Common myeloid progenitor, CD34-positive (primary cell): ENCODE measurements at places on chromosomes 16 and 17.

DNA sequence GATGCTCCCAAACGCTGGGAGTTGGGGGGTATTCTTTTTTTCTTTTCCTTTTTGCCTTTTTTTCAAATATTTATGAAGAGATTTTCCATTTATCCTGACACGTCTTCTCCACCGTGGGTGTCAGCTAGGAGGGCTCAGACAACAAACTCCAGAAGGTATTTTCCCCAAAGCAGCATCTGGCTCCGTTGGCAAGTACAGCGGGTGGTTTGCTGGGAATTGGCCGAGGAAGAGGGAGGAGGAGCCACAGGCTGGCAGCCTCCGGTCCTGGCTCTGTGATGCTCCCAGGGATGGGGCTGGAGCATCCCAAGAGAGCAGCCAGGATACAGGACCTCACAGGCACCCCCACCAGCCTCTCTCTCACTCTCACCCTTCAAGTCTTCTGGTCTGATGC is 10.9 kb upstream of the CACNG4 start:
- DNase-seq, result no peak

- no peak for DNase-seq
These were observed 49.6 kb upstream of the AMZ2 start for GRCh38 chr17:68197997-68198930.

DNA sequence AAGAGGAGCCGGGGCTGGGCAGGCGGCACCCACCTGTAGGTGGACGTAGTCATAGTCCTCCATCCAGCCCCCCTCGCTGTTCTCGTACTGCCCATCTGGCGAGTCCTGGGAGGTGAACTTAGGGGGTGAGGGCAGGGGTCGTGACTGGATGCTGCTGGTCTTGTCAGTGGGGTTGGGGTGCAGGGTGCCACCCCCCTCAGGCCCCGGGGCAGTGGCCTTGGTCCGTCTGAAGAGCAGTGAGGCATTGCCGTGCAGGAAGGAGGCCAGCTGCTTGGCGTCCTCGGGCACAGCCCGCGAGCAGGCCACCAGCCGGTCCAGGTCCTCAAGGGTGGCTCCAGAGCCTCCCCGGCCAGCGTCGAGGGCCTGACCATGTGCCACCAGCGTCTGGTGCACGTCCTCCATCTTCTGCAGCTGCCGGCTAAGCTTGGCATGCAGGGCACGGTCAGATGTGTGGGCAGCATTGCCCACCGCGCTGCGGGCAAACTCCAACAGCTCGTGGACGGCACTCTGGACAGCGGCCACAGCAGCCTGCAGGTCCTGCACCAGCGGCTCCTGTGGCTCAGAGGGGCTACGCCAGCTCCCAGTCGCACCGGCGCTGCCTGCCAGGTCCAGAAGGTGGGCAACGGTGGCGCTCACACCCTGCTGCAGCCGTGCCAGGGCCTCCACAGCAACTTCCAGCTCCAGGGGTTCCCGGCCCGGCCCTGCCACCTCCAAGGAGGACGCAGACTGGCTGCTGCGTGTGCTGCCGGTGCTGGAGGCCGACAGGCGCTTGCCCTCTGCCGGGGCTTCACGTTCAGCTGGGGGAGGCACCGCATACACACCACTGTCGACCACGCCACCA is 16.3 kb downstream of the CTRB1 start:
- DNase-seq, result no peak

- DNase-seq, result no peak
These were observed 461 bp downstream of the LRRC46 start for GRCh38 chr17:47831934-47832327.

- DNase-seq, result no peak
These were observed 2.9 kb upstream of the NAGS start for GRCh38 chr17:44001461-44001920.

GRCh38 chr16:12869698-12870427 is 31.5 kb upstream of the SHISA9 start:
- DNase-seq, result no peak

DNA sequence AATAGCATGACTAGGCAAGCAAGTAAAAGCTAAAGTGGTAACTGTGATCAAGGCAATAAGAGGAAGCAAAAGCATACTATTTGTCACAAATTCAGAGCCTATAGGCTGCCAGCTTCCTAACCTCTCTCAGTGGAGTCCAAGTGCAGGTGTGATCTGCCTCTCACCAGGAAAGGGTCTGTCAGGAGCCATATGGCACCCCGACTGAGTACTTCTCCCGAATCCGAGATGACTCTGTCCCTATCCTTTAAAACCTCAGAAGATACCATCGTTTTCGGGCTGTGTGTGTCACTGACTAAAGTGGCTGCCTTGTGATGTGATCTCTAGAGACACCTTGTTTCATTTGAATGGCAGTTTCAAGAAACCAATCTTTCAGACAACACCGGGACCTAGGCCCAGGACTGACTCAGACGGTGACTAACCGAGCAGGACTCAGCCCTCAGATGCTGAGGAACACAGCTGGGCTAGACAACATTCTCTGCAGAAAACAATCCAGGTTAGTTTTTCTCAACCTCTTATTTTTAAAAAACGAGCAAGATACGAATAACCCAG is 63.6 kb downstream of the SMG6 start:
- no peak for DNase-seq

DNA sequence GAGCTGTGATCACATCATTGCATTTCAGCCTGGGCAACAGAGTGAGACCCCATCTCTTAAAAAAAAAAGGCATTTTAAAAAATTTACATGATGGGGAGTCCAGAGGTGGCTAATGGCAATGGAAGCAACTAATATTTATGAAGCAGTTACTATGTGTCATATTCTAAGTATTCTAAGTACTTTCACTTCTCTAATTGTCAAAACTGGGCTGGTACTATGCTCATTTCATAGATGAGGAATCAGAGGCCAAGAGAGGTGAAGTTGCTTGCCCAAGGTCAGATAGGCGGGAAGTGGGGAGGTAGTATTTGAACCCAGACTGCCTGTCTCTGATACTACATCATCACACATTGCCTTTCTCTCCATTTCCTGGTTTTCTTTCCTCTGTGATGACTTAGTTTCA is 50.7 kb downstream of the SLC5A11 start:
- no peak for DNase-seq

- DNase-seq, result no peak
These were observed 639 bp upstream of the TRIM65 start for GRCh38 chr17:75897160-75898019.

- DNase-seq, result no peak
These were observed 8.5 kb upstream of the JPH3 start for GRCh38 chr16:87593710-87594258.

DNA sequence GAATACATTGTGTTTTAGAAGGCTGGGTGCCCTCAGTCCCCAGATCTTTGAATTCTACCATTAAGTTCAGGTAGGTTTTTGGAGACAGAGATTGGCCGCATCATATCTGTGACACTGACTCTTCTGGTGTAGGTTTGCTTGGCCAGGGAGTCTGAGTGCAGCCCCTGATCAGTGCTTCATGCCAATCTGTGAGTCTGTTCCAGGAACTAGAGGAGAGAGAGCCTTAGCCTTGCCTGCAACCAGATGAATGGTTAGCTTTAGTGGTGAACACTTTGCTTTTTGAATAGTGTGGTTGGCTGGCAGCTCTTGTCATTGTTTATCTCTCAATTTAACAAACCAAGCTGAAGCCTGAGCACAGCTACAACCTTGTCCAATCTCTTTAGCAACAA is 87.8 kb downstream of the PLXDC1 start:
- DNase-seq, result no peak

DNA sequence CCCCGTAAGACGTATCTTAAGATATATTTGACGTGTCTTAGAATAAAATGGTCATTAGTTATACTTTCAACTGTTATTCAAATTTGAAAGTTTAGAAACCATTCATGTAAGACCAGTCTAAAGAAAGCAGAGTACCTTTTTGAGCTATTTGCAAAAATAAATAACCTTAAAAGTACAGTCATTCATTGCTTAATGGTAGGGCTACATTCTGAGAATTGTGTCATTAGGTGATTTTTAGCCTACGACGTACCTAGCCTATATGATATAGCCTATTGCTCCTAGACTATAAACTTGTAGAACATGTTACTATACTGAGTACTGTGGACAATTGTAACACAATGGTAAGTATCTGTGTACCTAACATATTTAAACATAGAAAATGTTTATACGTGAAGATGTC is 139.2 kb downstream of the PHKB start:
- DNase-seq, result no peak

DNA sequence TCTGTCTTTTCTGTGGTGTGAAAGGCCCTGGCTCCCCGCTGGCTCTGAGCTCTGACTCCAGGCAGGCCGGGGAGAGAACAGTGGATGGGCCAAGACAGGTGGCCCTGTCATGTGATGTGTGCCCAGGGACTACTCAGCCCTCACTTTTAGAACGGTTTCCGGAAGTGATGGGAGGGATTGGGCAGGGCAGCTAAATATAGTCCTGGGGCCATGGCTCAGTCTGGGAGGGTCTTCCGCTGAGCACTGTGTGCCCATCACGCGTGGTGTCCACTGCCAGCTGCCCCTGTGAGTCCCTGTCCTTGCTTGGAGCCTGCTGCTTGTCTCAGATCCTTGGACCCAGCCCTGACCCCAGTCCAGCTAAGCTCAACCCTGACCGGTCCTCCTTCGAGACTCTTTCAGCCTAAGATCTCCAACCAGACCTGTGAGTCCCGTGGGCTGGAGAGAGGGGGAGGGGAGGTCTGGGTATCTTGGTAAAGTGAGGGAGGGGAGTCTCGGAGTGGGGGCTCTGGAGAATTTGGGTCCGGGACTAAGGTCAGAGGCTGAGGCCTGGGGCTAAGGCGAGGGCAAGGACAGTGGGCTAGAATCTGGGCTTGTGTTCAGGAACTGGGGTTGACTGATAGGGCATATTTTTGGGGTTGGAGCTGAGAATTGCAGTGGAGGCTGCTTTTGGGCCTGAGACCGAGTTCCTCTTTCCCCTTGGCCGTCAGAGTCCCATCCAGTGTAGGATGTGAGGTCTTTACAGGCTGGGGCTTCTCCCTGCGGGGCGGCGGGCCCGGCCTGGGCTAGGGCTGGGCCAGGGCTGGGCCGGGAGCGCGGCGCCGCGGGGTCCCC is at the start of gene TRIM72:
TSS of gene TRIM72 (plus strand) at position 243 of the 831 bp plus-strand sequence. CDS start 620 bp downstream, outside the sequence.
- DNase-seq, result no peak

- no peak for DNase-seq
These were observed 223.1 kb upstream of the CDH5 start for GRCh38 chr16:66143415-66143814.

- peak; percentile 48 for DNase-seq
These were observed 868 bp downstream of the KCNJ12 start for GRCh38 chr17:21376759-21377690.

DNA sequence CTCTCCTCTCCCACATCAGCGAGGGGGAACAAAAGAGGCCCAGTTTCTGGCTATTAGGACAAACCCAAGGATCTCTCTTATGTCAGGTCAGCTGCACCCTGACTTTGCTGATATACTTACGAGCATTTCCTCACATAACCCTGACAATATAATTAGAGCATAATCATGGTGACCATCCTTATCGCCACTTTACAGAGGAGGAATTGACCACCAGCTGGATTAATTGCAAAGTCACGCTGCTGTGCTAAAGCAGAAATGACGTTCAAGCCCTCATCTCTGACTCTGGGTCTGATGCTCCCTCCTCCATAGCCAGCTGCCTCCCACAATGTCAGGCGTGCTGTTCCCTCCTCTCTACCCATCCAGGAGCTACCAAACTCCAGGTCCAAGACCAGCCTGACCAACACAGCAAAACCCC is 42.6 kb downstream of the TRARG1 start:
- DNase-seq, result peak; percentile 74

DNA sequence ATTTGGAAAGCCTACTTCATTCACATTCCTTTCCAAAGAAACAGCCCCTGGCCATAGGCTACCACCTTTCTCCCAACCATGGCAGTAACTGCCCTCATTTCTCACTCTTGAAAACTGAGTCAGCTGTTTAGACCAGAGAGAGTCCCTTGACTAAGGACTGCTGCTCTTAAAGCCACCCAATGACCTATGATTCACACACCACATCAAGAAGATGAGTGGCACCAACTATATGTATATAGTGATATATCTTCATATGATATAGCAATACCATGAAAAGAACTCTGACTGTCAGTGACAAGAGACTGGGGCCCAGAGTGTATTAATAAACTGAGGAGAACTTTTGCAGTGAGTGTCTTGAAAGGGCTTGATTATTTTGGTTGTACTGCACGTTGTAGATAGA is 404.5 kb upstream of the ASIC2 start:
- no peak for DNase-seq

DNA sequence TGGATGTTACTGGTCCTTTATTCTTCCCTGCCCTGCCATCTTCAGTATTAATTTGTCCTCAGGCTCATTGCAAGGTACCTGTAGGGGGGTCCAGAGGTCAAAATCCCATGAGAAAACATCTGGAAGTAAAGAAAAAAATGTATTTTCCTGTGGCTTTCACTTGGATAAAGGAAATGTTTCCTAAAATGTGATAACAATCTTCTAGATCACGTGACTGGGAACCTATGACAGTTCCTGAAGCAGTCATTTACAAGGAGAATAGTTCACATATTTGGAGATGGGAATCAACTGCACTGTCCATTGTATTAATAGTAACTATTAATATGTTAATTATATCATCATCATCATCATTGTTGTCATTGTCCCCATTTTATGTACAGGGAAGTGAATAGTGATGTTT is 915.1 kb upstream of the EEF2KMT start:
- no peak for DNase-seq

DNA sequence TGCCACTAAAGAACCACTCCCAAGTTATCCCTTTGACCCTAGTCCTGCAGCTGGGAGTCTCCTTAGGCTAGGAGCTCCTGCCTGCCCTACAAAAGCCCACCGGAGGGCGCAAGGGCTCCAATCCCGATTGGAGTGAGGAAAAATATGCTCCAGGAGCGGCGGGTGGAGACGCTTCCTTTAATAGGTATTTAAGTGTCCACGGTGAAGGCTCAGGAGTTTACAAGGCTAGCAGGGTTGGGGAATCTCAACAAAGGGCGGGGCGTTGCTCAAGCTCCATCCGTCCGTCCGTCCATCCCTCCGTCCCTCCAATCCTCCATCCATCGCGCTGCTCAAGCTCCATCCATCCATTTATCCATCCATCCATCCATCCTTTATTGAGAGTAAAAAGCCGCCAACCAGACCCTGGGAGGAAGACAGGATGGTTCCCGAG is 556 bp upstream of the SPNS1 start:
- DNase-seq, result no peak

- no peak for DNase-seq
These were observed 85.1 kb downstream of the WWOX start for GRCh38 chr16:78184238-78185183.

DNA sequence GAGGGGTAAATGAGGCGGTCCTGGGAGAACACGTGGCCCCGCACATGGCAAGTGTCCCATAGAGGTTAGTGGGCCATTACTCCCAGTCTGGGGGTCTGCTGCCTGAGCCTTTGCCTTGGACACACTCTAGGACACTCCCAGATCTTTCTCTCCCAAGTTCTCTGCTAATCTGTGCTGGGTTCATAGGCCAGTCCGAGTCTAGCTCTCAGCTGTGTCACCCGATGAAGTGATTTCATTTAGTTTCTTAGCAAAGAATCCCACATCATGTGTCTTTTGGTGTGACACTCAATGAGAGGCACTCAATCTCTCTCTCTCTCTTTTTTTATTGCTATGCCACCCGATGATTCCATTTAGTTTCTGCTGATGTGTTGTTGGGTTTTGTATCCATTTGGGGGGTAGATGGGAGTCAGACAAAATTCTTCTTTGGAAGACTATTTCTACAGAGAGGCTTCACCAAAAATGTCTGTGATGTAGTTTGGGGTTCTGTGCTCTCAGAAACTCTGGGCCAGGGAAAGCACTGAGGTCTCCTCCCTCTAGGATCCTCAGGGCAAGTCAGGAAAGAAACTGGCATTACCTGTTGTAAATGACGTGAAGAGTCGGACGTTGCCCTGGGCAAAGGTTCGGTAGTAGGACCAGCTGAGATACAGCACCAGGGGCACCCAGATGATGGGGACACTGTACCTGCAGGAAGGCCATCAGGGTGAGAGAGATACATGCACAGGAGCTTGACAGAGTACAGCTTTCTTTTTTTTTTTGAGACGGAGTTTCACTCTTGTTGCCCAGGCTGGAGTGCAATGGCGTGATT is 25.2 kb upstream of the MLKL start:
- no peak for DNase-seq
